ENCODE measurements at places on chromosomes 3 and 15.

DNA sequence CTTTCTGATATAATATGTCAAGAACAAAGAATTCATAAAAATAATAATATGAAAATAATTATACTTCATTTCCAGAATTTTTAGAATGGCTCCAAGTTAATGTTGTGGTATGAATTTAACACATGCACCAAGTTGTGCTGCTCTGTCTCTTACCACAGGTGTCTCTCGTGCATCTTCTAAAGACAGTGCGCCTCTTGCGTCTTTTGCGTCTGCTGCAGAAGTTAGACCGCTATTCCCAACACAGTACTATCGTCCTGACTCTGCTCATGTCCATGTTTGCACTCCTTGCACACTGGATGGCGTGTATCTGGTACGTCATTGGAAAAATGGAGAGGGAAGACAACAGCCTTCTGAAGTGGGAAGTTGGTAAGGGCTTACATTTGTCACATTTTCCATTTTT is 246.6 kb downstream of the KCNH8 start:
- no peak for DNase-seq

DNA sequence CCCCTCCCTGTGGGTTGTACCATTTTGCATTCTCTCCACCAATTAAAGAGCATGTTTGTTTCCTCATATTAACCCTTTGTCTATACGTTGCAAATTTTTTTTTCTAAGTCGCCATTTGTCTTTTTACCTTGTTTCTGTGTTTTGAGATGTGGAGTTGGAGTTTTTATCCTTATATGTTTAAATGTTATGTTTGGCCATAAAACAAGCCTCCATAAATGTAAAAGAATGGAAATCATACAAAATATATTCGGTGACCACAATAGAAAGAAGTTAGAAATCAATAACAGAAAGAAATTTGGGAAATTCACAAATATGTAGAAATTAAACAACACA is 29.2 kb downstream of the LRRK1 start:
- no peak for DNase-seq

GRCh38 chr15:68126396-68126795 is 72.3 kb downstream of the PIAS1 start:
- DNase-seq = peak; percentile 36

DNA sequence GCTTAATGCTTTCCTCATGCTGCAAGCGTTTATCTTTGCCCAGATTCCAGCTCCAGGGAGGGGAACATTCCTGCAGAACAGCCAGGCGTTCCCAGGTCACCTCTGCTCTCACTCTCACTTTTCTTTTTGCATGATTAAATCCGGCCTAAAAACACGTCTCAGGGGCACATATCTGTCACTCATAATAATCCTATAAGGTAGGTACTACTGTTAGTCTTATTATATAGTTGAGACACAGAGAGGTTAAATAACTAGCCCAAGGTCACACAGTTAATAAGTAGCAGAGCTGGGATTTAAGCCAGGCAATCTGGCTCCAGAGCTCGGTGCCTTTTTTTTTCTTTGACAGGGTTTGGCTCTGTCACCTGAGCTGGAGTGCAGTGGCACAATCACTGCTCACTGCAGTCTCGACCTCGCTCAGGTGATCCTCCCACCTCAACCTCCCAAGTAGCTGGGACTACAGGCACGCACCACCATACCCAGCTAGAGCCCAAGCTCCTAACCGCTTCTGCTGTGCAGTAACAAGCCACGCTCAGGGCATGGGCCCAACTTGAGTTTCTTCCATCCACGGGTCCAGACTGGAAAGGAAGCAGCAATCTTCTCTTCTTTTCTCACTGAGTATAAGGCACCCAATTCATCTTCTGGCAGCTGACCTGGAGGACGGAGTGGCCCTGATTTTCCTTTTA is 96.5 kb downstream of the LIPC start:
- no peak for DNase-seq

- no peak for DNase-seq
Measured at GRCh38 chr3:56233742-56234141, 234.5 kb downstream of the ERC2 start.

DNA sequence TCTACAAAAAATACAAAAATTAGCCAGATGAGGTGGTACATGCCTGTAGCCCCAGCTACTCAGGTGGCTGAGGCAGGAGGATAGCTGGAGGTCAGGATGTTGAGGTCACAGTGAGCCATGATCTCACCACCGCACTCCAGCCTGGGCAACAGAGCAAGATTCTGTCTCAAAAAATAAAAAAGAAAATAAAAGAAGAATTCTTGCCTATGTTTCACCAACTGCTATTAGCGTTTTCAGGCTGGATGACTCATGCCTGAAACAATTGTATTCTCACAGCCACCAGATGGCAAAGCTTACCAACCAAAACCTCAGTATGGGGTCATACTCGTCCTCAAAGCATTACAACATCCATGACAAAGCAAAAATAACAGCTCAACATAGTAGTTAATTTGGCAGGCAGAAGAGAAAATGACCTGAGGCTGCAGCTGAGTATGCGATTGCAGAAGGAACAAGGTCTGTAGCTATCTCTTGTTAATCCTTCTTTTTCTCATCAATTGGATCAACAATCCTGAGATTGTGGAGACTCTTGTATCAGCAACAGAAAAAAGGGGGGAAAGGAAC is 52.2 kb downstream of the TP53BP1 start:
- DNase-seq = peak; percentile 52

- no peak for DNase-seq
Measured at GRCh38 chr3:12906916-12907290, 65.5 kb upstream of the RPL32 start.

- no peak for DNase-seq
Measured at GRCh38 chr15:75867449-75867848, 24.2 kb downstream of the UBE2Q2 start.

- DNase-seq = no peak
Measured at GRCh38 chr3:66415867-66416428, 84.9 kb downstream of the LRIG1 start.

GRCh38 chr3:157115069-157116006 is 44.6 kb downstream of the CCNL1 start:
- no peak for DNase-seq

DNA sequence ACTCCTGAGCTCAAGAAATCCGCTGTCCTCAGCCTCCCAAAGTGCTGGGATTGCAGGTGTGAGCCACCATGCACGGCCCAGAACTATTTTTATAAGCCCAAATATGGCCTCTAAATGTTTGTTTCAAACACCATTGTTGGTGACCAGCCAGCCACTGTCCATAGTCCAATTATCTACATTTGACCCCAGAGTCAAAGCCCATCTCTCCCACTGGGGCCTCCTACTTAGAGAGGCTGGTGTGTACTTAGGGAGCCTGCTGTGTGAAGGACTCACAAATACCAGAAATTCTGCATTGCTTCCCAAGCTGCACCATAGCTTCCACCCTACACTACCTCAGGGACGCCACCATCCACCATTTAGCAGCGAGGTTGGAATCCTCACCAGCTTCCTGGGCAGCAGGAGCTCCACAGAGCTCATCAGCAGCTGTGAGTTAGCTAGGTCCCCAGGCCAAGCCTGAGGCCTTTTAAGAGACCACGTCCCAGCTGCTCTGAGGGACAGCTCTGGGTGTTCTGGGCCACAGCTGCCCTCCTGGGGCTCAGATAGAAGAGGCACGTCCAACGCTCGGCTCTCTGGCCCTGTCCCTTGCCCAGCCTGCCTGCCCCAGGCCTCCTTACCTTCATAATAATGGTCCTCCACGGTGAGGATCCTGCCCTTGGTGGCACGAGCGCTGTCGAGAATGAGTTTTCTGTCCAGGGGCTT is 29.5 kb downstream of the TKT start:
- no peak for DNase-seq

DNA sequence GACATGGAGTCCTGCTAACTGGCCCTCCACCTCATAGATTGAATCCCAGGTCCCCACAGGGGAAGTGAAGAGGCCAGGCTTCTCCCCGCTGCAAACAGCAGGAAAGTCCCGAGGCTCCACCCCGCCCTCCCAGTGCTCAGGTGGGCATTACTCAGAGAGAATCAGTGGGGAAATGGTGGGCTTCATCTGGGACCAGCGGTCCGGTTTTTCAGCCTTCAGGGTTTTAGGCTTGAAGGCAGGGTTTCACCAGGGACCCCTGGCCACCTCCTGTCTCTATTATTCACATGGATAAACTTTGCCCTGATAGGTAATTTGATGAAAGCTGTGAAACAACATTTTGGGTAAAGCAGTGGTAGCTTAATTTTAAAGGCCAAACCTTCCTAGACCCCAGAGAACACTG is 31.3 kb downstream of the MKRN3 start:
- DNase-seq = no peak

GRCh38 chr3:194761384-194761783 is 75.7 kb downstream of the FAM43A start:
- peak; percentile 76 for DNase-seq
